ENCODE measurements at places on chromosomes 12 and 14. TPM values are rescaled to one million over a fixed set of nuclear protein-coding genes. Genes with fewer than 3 reads are reported as not detected.

- H3K27ac ChIP-seq: no peak overlapping the region
- H3K27me3 ChIP-seq: no peaks in the 10 kb centered on the region
- DNase-seq: no peak
- no peak overlapping the region for H3K4me3 ChIP-seq
Measured at GRCh38 chr12:44504799-44505198, 371.3 kb downstream of the NELL2 start.

DNA sequence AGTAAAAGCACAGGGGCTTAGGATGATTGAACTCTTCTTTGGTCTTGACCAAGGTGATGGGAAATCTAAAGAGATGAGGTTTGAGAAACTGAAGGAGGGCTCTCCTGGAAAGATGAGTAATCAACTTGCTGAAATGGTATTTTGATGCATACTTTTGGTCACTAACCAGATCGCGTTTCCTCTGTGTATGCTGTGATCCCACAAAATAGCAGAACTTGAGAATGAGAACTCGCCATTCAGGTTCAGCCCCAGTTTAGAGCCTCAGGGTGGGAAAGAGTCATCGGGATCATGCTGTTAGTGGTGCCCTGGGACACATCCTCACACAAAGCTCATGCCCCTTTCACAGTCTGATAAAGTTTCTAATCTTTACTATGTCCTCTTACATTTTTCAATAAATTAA lies 488.8 kb downstream of the ETNK1 start:
- no peak overlapping the region for H3K27ac ChIP-seq
- H3K27me3 ChIP-seq: no peaks in the 10 kb centered on the region
- no peaks in the 10 kb centered on the region for H3K4me1 ChIP-seq
- no peaks in the 10 kb centered on the region for H3K36me3 ChIP-seq

GRCh38 chr12:105927564-105927963 lies 211.2 kb downstream of the NUAK1 start:
- no peaks in the 10 kb centered on the region for H3K36me3 ChIP-seq
- H3K4me1 ChIP-seq: no peaks in the 10 kb centered on the region
- no peak for DNase-seq
- H3K4me3 ChIP-seq: no peak overlapping the region
- no peak overlapping the region for H3K27ac ChIP-seq

ASCL1 gene
- not detected for total RNA-seq

RNASE3 gene
- total RNA-seq: not detected

DNA sequence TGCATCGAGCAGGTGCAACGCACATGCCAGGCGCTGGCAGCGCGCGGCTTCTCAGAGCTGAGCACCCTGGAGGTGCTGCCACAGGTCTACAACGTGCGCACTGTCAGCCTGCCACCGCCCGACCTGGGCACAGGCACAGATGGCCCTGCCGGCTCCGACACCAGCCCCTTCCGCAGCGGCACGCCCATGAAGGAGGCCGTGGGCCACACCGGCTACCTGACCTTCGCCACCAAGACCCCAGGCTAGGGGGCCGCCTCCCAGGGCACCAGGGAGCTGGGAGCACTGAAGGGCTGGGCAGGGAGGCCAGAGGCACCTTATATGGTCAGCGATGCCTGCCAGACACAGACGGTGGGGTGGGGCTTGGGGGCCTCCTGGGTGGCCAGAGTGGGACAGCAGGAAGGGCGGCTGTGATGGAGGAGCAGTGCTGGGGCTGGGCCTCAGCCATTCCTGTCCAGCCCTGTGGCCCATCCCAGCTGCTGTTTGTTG lies 5.6 kb downstream of the TRMT61A start:
- H3K27ac ChIP-seq: peak overlapping the region; percentile 78
- no peak overlapping the region for H3K4me3 ChIP-seq
- no peak for DNase-seq
- H3K4me1 ChIP-seq: peaks cover 41% of the 10 kb centered on the region
- H3K36me3 ChIP-seq: peaks cover 58% of the 10 kb centered on the region
- no peaks in the 10 kb centered on the region for H3K27me3 ChIP-seq

DAO gene
- not detected for total RNA-seq

- no peak for DNase-seq
- H3K4me1 ChIP-seq: no peaks in the 10 kb centered on the region
- H3K27me3 ChIP-seq: no peaks in the 10 kb centered on the region
- no peak overlapping the region for H3K4me3 ChIP-seq
Measured at GRCh38 chr12:82810568-82810967, 123.9 kb downstream of the TMTC2 start.

DNA sequence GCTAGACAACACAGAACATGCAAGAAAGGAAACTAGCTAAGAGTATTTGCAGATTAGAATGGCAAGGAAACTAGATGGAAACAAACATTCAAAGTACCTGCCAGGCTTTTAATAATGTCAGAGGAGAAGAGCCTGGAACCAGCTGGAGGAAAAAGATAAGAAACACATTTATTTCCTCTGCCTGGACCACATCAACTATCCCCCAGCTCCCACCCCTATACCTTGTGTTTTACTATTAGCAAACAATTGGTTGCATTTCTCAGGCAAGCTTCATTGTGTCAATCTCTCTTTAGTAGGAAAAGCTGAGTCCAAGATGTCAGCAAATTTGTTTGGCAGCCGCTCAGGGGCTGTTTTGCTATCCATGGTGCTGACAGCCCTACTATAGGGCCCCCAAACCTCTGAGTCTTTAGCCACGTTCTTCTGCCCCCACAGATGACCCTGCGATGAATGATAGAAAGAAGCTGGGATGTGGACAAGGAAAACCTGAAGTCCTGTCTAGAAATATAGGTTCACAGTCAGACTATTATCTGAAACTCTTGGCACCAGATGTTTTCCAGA lies 11.6 kb upstream of the SYNDIG1L start:
- H3K4me1 ChIP-seq: no peaks in the 10 kb centered on the region
- H3K27me3 ChIP-seq: no peaks in the 10 kb centered on the region
- H3K36me3 ChIP-seq: no peaks in the 10 kb centered on the region

LGR5 gene
- 0.21 TPM for total RNA-seq

GRCh38 chr12:15011162-15011561 lies 38.3 kb downstream of the PDE6H start:
- DNase-seq: no peak
- H3K4me3 ChIP-seq: no peak overlapping the region
- H3K4me1 ChIP-seq: no peaks in the 10 kb centered on the region
- no peaks in the 10 kb centered on the region for H3K36me3 ChIP-seq

- peaks cover 6% of the 10 kb centered on the region for H3K4me1 ChIP-seq
- no peaks in the 10 kb centered on the region for H3K27me3 ChIP-seq
- peak overlapping the region; percentile 46 for H3K4me3 ChIP-seq
- peak overlapping the region; percentile 6 for H3K27ac ChIP-seq
- DNase-seq: no peak
Measured at GRCh38 chr12:7959701-7960121, 23.7 kb upstream of the SLC2A3 start.

C1S gene
- 25.2 TPM for total RNA-seq

DNA sequence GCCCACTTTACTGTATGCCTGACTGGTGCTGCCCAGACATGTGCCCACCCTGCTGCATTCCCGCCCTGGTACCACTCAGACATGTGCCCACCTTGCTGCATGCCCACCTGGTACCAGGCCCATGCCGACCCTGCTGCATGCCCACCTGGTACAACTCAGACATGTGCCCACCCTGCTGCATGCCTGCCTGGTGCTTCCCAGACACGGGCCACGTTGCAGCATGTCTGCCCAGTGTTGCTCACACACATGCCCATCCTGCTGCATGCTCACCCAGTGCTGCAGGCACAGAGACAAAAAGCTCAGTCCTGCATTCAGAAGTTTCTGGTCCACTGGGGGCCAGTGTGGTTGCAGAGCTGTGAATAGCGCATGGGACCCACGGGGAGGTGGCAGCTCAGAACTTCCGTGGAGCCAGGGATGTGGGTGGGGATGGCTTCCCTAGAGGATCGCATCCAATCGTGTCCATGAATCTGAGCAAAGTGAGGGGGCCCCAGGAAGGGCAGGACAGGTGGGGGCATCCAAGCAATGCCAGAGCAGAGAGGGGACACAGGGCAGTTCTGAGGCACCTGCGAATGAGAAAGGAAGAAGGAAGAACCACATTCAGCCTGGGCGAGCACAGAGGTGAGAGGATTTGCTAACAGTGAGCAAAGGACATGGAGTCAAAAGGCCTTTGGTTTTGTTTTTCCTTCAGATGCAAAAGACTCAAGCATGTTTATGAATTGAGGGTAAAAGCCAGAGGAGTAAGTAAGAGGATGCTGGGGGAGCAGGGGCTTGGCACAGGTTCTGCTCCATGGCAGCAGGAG lies 175.9 kb upstream of the C14orf180 start:
- H3K4me1 ChIP-seq: no peaks in the 10 kb centered on the region
- no peak overlapping the region for H3K27ac ChIP-seq
- H3K27me3 ChIP-seq: no peaks in the 10 kb centered on the region
- H3K36me3 ChIP-seq: no peaks in the 10 kb centered on the region
- no peak for DNase-seq

- H3K4me3 ChIP-seq: no peak overlapping the region
- H3K4me1 ChIP-seq: peaks cover 15% of the 10 kb centered on the region
- no peak overlapping the region for H3K27ac ChIP-seq
- H3K27me3 ChIP-seq: peaks cover 27% of the 10 kb centered on the region
- H3K36me3 ChIP-seq: no peaks in the 10 kb centered on the region
- DNase-seq: peak; percentile 21
Measured at GRCh38 chr12:113040722-113041171, 15.8 kb upstream of the DTX1 start.

- H3K36me3 ChIP-seq: no peaks in the 10 kb centered on the region
- no peak overlapping the region for H3K4me3 ChIP-seq
- H3K4me1 ChIP-seq: peaks cover 12% of the 10 kb centered on the region
- H3K27ac ChIP-seq: no peak overlapping the region
- H3K27me3 ChIP-seq: no peaks in the 10 kb centered on the region
Measured at GRCh38 chr12:46403719-46404070, 31.1 kb upstream of the SLC38A2 start.

HCAR3 gene
- 9.5 TPM for total RNA-seq

DNA sequence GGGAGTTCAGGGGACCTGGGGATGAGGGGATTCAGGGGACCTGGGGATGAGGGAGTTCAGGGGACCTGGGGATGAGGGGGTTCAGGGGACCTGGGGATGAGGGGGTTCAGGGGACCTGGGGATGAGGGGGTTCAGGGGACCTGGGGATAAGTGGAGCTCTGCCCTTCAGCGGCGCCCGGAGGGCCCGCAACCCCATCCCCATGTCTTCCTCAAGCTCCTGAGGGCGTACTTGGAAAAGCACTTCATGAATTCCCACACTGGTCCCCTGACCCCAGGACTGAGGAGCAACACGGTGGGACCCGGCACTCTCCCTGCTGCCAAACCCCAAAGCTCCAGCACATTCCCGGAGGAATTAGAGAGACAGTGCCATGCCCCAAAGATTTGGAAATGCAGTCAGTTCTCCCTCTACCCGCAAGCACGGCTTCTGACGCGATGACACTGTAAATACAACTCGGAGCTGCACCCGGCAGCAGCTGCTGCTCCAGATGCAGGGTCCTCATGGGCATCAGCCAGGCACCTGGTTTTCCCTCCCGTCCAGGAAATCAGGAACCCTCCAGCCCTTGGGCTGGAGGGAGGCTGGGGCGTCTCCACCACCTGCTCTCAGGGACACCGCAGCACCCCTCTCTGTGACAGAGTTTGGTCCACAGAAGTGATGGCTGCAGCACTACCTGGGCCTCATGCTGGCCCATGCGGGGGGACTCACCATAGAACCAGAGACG lies 32.8 kb upstream of the C14orf180 start:
- no peaks in the 10 kb centered on the region for H3K4me1 ChIP-seq
- H3K36me3 ChIP-seq: no peaks in the 10 kb centered on the region
- H3K27me3 ChIP-seq: peaks cover 90% of the 10 kb centered on the region
- DNase-seq: no peak
